Cerebellum (tissue), 4 donors: ENCODE measurements at places on chromosomes 12 and 14. TPM values are rescaled to one million over a fixed set of nuclear protein-coding genes. Genes with fewer than 3 reads are reported as not detected.

The CELA1 gene
- not detected for total RNA-seq

The PLEKHD1 gene
- total RNA-seq = 1.3 TPM

The HELB gene
- 10.6 TPM for total RNA-seq

The RHEBL1 gene
- 0.91 TPM for total RNA-seq

The POTEM gene
- not detected for total RNA-seq

The SPSB2 gene
- total RNA-seq = 3.1 TPM

The RGS6 gene
- total RNA-seq = 15.0 TPM

The PRB2 gene
- total RNA-seq = not detected

The SLC7A8 gene
- 12.1 TPM for total RNA-seq

The GLI1 gene
- total RNA-seq = 4.5 TPM

The FBLN5 gene
- 6.1 TPM for total RNA-seq

The KCNJ8 gene
- 4.1 TPM for total RNA-seq

The BCL2L14 gene
- total RNA-seq = not detected

The GLS2 gene
- 6.1 TPM for total RNA-seq

The CEP83 gene
- 26.7 TPM for total RNA-seq

The RNF212B gene
- not detected for total RNA-seq

The REP15 gene
- 0.82 TPM for total RNA-seq

The HNRNPA1 gene
- 451 TPM for total RNA-seq

The TMPRSS12 gene
- not detected for total RNA-seq

The SLC6A15 gene
- total RNA-seq = 63.4 TPM

The A2ML1 gene
- total RNA-seq = 0.36 TPM

The ABCD2 gene
- 3.5 TPM for total RNA-seq

The FAM181A gene
- total RNA-seq = 2.4 TPM

The LTB4R2 gene
- 4.0 TPM for total RNA-seq

The CFAP73 gene
- 0.54 TPM for total RNA-seq

The SOX5 gene
- total RNA-seq = 47.7 TPM

The SIRT4 gene
- total RNA-seq = 2.5 TPM

The PLEKHA5 gene
- total RNA-seq = 132 TPM

The GPR65 gene
- 0.18 TPM for total RNA-seq

The KRT1 gene
- 0.64 TPM for total RNA-seq

The RFX4 gene
- 25.9 TPM for total RNA-seq

The RILPL1 gene
- 5.6 TPM for total RNA-seq

The ADAM20 gene
- 7.1 TPM for total RNA-seq

The PTPRQ gene
- total RNA-seq = 0.73 TPM

The KRT6C gene
- total RNA-seq = not detected

The FAM90A1 gene
- total RNA-seq = 0.09 TPM

The OTOGL gene
- total RNA-seq = 1.4 TPM

The CEP128 gene
- total RNA-seq = 29.8 TPM

The ALDH1L2 gene
- 7.0 TPM for total RNA-seq

The PTPRO gene
- 149 TPM for total RNA-seq

The GPRC5A gene
- 0.36 TPM for total RNA-seq

The SLCO1B1 gene
- total RNA-seq = not detected

The KERA gene
- total RNA-seq = 10.0 TPM

The SPIC gene
- total RNA-seq = not detected

The RPL10L gene
- not detected for total RNA-seq

The KCTD10 gene
- total RNA-seq = 48.3 TPM

The CLEC1B gene
- total RNA-seq = not detected

The NKX2-1 gene
- total RNA-seq = not detected

The DDN gene
- total RNA-seq = 0.64 TPM

The ZFYVE1 gene
- 21.2 TPM for total RNA-seq

The C12orf43 gene
- total RNA-seq = 11.7 TPM

The NYNRIN gene
- 31.8 TPM for total RNA-seq

The CHFR gene
- 46.1 TPM for total RNA-seq

The TMEM260 gene
- 36.5 TPM for total RNA-seq

The C14orf132 gene
- 91.6 TPM for total RNA-seq

The TEX52 gene
- total RNA-seq = not detected

The RPL6 gene
- total RNA-seq = 582 TPM

The ZC3H10 gene
- 9.4 TPM for total RNA-seq

The LRRIQ1 gene
- total RNA-seq = 13.9 TPM
